T47D (cell line): ENCODE measurements at places on chromosomes 12 and 14.
A peak's percentile ranks its signal among the peaks of the same experiment; 100 is the strongest.

GRCh38 chr12:124497658-124498057 lies 69.8 kb downstream of the NCOR2 start:
- DNase-seq = no peak

DNA sequence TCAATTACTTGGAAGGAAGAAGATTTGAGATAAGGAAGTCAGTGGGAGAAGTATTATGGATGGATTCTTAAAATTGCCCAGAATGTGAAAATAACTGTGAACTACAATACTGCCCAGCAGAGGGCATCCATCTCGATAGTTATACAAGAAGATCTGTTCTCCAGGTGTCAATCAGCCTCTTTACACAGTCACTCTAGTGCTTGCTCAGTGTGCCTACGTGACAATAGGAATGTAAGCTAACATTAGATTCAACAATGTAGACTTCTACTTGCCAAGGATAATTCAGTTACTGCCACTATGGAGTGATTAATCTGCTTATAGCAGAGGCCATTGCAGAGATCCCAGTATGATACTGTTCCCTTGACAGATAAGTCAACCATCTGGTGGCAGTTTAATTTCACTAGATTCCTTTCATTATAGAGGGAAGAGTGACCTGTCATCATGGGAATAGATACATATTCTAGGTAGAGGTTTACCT lies 10.6 kb upstream of the MAP4K5 start:
- DNase-seq = peak; percentile 82

- no peak for DNase-seq
Measured at GRCh38 chr14:34171431-34172172, 220.7 kb upstream of the EGLN3 start.

DNA sequence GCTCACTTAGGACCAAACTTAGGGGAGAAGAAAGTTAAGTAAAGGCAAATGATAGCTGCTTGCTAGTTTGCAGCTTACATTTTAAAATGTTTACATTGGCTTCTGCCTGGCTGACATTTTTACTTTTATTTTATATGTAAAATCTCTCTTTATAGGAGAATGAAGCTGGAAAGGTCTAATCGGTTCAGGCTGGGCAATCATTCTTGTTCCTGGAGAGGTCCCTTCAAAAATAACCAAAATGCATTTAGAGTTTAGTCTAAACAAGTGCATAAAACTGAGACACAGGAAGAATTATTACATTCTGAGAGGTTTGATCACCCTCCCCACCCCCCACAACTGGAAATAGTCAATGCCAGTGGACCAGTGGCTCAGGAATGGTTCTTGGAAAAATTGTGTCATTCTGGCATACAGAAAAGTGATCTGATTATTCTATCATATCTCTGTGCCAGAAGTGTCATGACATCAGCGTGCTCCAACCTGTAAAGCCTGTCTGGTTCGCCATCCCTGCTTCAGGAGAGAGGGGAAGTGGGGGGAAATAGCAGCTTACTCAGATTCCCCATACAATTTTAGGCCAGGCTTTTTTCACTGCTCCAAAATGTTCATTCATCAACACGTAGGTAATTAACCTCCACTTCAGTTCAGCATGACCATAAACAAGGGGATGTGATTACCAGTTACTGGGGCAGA lies 4.2 kb downstream of the PRICKLE1 start:
- no peak for DNase-seq

- no peak for DNase-seq
Measured at GRCh38 chr12:21607701-21608100, 3.1 kb upstream of the GYS2 start.

- no peak for DNase-seq
Measured at GRCh38 chr14:105014032-105014431, 6.9 kb downstream of the CDCA4 start.

DNA sequence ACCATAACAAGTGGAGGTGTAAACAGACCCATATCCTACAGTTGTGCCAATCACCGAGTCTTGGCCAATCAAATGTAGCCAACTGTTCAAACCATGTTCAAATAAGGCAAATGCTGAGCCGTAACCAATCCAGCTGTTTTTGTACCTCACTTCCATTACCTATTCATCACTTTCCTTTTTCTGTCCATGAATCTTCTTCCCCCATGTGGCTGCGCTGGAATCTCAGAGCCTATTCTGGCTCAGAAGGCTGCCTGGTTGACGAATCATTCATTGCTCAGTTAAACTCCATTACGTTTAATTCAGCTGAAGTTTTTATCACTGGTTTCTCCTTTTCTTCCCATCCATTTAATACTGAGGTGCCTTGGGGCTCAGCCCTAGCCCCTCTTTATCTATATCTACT lies 71.1 kb downstream of the TBC1D30 start:
- DNase-seq = no peak

GRCh38 chr12:104733717-104734175 lies 224.3 kb downstream of the SLC41A2 start:
- peak; percentile 54 for DNase-seq

- DNase-seq = no peak
Measured at GRCh38 chr12:26938701-26939062, 412 bp downstream of the FGFR1OP2 start.

GRCh38 chr14:62796431-62796830 lies 248.8 kb downstream of the KCNH5 start:
- DNase-seq = no peak

DNA sequence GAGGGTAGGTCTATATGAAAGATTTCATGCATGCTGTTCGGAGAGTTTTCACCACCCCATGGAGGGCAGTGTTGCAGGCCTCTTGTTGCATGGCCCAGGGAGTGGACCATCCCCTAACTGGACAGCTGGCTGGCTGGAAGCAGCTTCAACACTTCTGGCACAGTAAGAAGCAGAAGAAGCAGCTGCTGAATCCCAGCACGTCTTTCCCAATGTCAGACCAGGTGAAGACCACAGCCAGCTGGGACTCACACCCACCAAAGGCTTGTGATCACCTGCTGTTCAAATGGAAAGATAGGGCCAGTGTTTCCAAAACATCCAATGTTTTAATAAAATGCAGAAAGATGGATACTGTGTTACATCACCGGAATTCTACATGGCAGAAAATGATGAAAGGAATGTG lies 1423.6 kb downstream of the AACS start:
- no peak for DNase-seq

DNA sequence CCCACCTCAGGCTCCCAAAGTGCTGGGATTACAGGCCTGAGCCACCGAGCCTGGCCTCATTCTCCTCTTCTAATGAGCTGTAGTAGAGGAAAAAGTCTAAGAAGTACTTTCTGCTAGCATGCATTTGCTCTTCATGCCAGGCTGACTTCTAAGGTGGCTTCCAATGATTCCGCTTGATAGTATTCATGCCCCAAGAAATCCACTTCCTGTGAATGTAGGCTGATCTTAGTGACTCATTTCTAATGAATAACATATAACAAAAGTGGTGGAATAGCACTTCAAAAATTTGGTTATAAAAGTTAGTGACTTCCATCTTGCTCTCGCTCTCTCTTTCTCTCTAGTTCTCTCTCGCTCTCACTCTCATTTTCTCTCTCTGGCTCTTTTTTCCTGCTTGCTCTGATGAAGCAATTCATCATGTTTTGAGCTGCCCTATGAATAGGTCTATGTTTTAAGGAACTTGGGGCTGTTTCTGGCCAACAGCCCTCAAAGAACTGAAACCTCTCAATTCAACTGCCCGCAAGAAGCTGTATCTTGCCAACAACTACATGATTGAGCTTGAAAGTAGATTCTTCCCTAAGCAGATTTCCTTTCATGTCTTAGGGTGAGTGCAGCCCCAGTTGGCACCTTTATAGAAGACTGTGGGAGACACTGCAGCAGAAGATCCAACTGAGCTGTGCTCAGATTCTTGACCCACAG lies 282.9 kb downstream of the RMST start:
- no peak for DNase-seq

DNA sequence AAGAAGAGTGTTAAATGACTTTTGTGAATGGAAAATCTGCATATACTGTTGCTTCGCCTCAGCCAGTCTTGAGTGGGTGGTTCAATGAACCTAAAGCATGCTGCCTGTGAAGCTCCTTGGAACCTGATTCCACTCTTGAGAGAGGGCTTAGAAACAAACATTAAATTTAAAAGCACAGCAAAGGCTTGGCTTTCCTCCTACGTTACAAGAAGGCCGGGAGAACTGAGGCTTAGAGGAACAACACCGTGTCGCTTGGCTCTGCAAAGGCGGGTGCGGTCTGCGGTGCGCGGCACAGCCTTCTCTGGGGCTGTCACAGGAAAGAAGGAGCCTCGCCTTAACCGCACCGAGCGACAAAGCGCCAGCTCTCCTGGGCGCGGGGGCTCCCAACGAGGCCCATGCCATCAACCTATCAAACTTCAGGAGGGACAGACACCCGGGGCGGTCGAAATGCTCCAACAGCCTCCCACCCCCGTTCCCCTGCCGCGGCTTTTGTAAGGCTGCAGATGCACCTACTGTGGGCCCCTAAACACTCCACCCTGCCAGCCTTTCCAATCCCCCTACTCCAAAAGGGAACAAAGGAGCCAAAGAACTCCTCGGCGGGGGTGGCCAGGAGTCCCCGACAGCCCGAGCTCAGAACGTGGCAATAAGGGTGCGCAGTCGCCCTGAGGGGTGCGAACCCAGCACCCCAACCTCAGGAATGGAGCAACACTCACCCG lies 729 bp downstream of the OSBPL8 start:
- DNase-seq = no peak

DNA sequence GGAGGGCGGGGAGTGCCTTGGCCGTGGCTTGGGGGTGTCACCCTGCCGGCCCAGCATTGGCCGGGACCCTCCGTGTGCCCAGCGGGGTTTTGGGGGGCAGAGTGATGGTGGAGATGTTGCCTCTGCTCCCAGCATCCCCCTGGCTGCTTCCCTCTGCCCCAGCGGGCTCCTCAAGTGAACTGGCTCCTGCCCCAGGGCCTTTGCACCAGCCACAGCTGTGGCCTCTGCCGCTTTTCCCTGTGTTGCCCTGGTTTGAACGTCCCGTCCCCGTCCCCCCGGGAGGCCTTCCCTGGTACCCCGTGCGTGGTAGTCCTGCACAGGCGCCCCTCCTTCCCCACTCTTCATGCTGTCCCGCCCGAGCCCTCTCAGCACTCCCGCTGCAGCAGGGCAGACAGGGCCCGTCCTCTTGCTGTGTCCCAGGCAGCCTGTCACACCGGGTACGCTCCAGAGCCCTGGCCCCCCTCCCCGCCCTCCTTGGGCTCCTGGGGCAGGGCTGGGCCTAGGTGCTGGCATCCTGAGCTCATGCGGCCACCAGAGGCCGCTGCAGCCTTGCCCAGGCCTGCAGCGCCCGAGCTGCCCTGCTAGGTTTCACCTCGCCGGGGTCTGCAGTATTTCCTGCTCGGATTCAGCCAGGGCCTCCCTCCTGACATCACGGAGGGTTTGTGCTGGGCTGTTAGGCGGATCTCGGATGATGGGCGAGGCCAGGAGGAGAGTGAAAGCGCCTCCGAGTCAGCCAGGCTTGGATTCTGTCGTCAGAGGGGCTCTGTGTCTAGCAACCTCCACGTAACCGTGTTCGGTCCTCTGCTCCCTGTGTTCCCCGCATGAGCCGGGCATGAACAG lies 9.5 kb downstream of the NOC4L start:
- peak; percentile 84 for DNase-seq

- no peak for DNase-seq
Measured at GRCh38 chr14:94372021-94372605, 16.3 kb downstream of the SERPINA1 start.

DNA sequence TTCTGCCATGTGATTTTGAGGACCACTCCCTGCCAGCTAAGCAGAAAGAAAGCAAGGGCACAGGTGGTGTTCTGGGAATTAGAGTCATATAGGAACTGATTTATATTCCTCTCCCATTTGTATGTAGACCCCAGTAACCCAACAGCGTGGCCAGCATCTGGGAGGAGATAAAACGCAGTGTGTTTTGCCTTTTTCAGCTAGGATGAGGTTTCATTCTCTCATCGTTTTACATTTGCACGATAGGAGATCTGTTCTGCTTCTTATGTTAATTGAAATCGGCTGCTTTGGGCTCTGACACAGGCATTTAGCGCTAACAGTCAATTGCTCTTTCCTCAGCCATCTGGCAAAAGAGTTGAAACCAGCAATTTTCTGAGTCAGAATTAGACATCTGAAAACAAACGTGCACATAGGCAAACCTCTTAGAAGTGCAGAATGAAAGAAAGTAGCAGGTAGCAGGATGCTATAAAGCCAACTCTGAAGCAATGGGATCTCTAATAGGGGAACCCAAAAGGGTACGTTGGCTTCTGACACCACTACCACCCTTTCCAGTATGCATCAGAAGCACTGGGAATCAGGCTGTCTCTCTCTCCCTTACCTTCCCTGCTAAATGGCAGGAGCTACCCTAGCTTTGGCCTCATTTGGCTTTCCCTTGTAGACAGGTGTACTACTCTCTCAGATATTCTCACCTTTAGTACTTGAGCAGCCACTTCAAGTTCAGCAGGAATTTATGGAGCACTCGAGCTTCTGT lies 219.1 kb downstream of the PHLDA1 start:
- DNase-seq = no peak

GRCh38 chr12:102438047-102438826 lies 42.1 kb downstream of the IGF1 start:
- DNase-seq = no peak

GRCh38 chr14:24925771-24926374 lies 124.1 kb downstream of the STXBP6 start:
- no peak for DNase-seq

DNA sequence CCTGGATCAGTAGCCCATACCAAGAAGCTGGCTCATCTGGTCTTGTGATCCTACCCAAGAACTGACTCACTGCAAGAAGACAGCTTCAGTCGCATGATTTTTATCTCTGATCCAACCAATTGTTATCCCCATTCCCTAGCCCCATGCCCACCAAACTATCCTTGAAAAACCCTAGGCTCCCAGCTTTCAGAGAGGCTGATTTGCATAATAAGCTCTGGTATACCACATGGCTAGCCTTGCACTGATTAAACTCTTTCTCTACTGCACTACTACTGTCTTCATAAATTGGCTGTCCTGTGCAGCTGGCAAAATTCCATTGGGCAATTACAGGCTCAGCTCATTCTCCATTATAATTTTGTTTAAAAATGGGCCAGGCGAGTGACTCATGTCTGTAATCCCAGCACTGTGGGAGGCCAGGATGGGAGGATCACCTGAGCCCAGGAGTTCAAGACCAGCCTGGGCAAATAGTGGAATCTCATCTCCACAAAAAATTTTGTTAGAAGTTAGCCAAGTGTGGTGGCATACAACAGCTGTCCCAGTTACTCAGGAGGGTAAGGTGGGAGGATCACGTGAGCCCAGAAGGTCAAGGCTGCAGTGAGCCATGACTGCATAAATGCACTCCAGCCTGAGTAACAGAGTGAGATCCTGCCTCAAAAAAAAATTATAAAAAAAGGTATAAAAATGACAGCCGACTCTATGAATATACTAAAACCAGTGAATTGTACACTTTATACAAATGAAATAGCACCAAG lies 76.7 kb upstream of the EIF5 start:
- peak; percentile 14 for DNase-seq

DNA sequence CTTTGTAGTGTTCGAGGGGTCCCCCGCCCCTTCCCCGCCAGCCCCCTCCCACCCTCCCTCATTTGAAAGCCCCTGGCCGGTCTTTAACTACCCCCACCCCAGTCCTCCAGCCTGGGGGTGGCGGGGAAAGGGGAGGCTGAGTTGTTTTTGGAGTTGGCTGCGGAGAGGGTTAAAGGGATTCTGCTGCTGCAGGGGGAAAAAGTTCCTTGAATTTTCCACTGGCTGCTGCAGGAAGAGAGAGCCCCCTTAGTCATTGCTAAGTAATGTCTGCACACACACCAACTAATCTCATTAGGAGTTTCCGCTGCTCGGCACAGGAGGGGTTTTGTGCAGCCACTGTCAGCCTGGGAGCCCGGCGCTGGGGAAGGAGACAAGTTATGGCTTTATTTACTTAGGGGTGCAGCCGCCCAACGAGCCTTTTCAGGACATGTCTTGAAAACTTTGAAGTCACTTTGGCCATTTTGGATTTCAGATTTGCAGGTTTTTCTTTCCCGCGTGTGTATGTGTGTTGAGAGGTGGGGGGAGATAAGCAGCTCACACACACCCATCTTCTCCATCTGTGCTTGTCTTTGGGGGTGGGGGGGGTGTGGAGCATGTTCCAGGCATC lies 1.8 kb downstream of the ELK3 start:
- DNase-seq = no peak
